ENCODE measurements at places on chromosomes 3 and 15. TPM values are rescaled to one million over a fixed set of nuclear protein-coding genes. Genes with fewer than 3 reads are reported as not detected.

DNA sequence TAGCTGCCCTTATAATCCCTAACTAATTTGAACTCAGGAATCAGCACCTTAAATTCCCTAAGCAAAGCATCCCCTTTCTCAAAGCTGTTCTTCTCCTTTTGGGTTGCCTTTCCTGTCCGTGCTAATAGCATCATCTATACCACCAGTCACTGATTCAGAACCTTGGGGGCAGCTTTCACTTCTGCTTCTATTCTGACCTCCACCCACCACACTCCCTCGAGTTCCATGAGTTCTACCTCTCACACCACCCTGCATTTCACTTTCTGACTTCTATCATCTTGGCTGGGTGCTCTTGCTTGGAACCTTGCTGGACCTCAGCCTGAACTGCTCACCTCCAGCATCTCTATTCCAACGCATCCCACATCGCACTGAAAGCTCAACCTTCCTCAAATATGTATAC lies 55.4 kb upstream of the KCNMB2 start:
- no peak for DNase-seq

DNA sequence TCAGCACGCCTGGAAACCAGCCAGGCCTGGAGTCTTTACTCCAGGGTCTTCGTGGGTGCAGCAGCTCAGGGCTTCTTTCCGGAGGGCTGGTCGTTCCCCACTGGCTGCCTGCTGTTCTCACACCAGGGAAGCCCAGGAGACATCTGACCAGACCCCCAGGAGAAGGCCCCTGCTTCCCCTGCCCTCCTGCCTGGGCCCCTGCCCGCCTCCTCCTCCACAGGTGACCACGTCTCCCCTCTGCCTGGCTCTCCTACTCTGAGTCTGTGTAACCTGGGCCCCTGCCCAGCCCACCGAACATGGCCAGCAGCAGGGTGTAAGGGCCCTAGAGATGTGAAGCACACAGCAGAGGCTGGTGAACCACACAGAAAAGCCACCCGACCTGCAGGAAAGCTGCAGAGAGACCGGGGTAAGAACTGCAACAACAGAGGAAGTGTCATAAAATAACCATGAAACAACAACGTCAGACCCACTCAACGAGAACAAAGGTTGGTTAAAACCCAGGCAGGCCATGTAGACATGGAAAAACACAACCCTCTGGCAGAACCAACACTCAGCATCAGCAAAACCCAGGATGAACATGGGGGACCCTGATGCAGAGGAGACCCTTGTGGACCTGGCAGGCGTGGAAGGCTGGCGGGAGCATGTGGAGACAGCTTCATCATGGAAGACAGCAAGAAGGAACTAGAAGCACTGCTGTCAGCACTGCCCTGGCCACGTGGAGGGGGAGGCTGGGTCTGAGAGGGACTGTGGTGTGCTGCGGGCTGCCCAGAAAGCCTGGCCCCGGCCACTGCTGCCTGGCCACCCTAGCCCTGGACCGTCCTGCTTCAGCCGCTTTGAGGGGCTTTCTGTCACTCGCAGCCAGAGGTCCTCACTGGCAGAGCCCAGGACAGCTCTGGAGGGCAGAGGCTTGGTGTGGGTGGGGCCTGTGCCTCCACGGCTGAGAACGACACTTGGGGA lies 20.4 kb downstream of the UROC1 start:
- DNase-seq: no peak

DNA sequence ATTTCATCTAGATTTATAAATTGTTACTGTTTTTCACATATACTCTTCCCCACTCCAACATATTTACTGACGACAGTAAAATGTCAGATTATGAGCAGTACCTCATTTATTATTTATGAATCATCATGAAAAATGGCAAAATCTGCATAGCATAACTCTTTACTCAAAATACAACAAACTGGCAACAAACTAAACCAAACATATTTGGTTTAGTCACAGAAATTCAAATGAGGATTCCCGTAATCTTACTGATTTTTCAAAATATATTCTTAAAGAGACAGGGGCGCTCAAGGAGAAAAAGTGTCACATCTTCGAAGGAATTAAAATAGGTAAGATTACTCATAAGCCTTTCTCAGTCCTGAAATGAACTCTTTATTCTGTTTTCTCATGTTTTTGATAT lies 3.0 kb upstream of the GPR87 start:
- DNase-seq: no peak

GRCh38 chr3:112770032-112770626 lies 76.5 kb downstream of the CD200R1L start:
- DNase-seq: no peak

DNA sequence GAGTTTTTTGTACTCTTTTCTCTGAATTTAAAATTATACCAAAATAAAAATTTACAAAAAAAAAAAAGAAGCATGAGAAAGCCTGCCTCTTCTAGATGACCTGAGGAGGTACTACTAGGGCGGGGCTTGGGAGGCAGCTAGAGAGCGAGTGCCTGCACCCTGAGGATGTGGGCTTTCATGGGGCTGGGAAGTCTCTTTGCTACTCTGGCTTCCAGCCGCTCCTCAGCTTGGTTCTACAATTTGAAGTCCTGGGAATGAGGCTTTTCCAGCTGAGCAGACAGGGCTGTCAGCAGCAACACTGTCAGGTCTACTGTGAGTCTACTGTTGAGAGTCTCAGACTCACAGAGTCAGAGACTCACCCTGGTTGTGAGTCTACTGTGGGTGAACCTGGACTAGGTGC lies 8.2 kb upstream of the PSTPIP1 start:
- DNase-seq: no peak

GRCh38 chr3:64022451-64023186 lies 675 bp downstream of the PSMD6 start:
- DNase-seq: no peak

GRCh38 chr15:76903251-76903681 lies 1.9 kb downstream of the SCAPER start:
- DNase-seq: no peak

DNA sequence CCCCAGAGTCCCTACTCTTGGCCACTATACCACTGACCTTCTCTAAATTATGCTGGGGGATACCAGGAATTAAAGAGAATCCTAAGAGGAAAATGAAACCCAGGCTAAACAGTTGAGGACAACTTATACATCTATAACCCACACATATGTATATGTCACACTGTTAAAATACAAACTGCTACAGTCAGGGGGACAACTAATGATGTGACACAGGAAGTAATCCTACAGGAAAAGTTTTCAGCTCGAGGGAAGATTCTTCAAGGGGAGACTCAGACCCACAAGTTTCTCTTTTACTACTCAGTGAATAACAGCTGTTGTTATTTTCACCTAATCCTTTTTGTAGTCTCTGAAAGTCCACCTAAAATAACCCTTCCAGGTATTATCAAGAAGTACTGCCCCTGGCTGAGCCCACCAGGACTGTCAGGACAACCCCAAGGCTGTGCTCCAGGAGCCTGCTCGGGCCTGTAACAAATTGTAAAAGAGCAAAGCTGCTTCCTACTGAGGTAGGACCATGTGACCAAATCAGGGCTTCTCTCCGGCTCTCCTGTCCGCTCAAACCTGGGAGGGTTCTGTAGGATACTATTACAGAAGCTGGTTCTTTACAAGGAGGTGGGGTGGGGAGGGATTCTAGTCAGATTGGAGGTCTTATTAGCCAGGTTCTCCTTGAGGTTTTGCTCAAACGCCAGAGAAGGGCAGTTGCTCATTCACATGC lies 91.6 kb downstream of the SRGAP3 start:
- DNase-seq: no peak

GRCh38 chr3:45179163-45179562 lies 33.0 kb upstream of the CDCP1 start:
- no peak for DNase-seq

DNA sequence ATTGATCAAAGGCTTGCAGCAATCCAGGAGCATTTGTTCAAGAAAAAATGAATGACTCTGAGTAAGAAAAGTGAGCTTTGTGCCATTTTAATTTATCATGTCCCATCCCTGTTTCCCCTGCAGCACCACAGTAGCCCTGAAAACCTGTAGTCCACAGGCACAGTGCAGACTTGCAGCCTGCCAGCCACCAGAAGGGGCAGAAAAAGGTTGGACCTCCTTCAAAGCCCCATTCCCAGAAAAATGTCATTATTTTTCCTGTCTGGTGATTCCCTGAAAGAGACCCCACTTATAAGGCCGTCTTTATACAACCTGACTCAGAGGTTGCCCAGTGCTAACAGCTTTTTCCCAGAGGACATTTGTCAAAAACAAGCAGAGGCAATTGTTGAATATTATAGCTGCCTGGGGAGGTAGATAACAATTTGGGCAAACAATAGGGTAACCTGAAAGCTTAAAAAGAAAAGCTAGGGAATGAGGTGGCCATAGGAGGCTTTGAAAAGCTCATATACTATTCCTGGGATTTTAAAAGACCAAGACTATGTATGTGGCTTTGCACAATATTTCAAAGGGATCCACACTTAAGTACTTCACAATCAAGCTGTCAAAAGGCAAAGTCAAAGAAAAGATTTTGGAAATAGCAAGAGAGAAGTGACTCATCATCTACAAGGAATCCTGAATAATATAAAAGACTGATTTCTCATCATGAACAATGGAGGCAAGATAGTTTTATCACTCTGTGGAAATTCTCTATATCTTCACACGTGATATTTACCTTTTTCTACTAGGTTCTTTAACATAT lies 136.8 kb upstream of the PLXNA1 start:
- no peak for DNase-seq

- peak; percentile 50 for DNase-seq
Observed at GRCh38 chr3:186719945-186720739, 3.0 kb downstream of the KNG1 start.

DNA sequence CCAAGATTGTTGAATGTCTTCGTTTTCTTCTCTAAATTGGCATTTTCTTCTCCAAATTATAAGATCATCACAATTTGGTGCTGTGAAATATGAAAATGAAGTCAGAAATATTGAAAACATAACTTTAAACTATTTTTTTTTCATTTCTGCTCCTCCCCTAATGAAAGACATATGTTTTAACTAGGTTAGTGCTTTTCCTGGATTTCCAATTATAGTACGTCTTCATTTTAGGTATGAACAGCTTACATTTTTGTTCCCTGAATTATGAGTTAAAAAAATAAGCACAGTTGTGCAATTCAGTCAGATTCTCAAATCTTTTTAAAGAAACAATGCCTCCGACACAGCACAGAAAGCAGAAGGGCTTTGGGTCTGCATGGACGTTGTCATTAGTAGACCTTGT lies 83.5 kb upstream of the CFAP20DC start:
- DNase-seq: no peak

DNA sequence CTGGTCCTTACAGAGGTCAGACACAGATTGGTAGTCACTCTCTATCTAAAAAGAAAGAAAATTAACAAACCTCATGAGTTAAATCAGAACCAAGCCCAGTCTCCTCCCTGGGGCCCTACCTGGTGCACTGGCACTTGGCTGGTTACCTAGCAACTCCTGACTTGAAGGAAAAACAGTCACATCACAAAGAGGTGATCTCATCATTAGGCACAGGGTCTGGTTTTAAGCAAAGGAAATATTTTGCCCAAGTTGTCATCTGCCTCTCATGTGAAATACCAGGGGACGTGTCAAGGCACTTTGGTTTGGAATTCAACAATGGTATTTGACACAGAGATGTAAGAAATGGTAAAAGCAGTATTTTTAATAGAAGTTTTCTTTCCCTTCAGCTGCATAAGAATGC lies 47.7 kb upstream of the FMN1 start:
- peak; percentile 66 for DNase-seq

GRCh38 chr3:29454161-29454611 lies 173.3 kb downstream of the RBMS3 start:
- DNase-seq: no peak

DNA sequence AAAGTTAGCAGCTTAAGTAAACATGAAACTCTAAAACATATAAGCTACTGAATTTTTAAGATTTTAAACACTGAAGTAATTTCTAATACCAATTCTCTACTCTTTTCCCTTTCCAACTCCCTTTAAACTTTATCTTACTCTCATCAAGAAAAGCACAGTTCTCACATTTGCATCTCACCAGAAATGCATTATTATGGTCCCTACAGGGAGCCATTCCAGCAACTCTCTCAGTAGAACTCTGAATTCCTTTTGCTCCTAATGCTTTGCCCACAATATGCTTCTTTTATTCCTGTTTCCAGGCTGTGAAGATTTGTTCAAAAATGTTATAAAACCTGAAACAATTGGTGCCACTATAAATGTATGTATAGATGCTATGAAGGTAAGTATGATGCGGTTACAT lies 83.4 kb downstream of the TFDP2 start:
- DNase-seq: no peak

DNA sequence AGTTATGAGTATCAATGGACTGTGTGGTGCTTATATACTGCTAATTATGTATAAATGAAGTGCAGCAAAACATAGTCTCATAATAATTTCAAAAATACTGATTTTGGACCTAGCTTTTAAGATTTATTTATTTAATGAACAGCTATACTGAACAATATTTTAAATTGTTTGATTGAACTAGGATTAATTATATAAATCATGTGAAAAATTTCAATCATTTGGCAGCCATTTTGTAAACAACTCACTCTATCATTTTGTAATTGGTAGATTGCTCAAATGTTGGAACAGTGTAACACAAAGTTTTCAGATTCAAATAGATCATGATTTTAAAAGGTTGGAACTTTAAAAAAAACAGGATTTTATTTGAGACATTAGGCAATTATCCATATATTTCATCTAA lies 47.0 kb downstream of the EPHA3 start:
- DNase-seq: no peak

- DNase-seq: no peak
Observed at GRCh38 chr15:89754361-89755154, 3.5 kb upstream of the MESP1 start.

DNA sequence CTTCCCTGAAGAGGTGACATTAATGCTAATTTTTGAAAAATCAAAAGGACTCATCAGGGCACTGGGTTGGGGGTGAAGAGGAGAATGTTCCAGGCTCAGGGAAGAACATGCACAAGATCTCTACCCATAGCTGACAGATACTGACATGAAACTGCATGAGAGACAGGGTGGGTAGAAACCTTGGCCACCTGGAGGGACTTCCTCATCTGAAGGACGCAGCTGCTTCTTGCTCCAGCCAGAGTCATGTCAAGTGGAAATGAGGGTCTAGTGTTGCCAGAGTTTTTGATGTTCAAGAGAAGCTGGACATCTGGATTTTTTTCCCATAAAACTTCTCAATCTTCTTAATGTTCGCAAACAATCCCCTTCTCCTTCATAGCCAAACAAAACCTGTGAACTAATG lies 29.7 kb downstream of the AMOTL2 start:
- no peak for DNase-seq

- no peak for DNase-seq
Observed at GRCh38 chr15:99164119-99164518, 59.2 kb downstream of the SYNM start.

Gene TMC3
- polyA plus RNA-seq: not detected

Gene ENTPD3
- 3.6 TPM for polyA plus RNA-seq

Gene SPSB4
- 0.65 TPM for polyA plus RNA-seq

Gene CILP
- polyA plus RNA-seq: 0.30 TPM

Gene OR5AC2
- polyA plus RNA-seq: not detected

Gene ELL3
- polyA plus RNA-seq: 4.2 TPM

Gene GRIP2
- 0.20 TPM for polyA plus RNA-seq

Gene FANCD2OS
- not detected for polyA plus RNA-seq

Gene NLGN1
- polyA plus RNA-seq: 0.33 TPM

Gene UROC1
- 0.08 TPM for polyA plus RNA-seq

Measured in lung (tissue), 17 donors.